ENCODE measurements at places on chromosomes 7 and 10.

DNA sequence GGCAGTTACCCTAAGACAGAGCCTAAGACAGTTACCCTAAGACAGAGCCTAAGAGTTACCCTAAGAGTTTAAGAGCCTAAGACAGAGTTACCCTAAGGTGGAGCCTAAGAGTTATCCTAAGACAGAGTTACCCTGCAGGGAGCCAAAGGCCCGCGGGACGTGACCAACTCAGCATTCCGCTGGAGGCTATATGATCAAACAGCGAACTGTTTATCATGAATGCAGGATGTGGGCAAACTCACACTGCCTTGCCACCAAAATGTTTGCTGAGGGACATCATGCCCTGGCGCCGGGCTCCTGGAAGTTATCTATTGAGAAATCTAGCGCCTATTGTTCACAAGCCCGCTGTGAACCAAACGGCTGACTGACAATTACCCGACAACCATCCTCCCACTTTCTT, 49.9 kb downstream of the BLVRA start:
- DNase-seq = no peak

DNA sequence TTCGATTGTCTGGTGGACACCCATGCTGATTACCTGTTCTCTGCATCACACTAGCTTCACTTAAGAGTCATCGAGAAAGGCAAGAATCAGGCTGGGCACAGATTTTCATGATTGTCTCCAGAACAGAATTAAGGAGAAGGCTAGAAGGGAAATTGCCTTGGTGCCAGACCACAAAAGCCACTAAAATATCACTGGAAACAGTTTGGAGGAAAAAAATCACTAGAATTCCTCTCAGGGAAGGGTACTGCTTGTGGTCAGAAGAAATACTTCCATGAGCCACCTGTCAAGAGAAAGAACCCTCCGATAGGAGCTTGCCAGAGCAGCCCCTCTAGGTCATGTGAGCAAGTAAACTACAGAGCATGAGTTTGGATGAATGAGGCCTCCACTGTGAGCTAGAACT, 269.3 kb upstream of the TEX47 start:
- DNase-seq = no peak

GRCh38 chr7:95840953-95841950, 68.9 kb downstream of the DYNC1I1 start:
- no peak for DNase-seq

DNA sequence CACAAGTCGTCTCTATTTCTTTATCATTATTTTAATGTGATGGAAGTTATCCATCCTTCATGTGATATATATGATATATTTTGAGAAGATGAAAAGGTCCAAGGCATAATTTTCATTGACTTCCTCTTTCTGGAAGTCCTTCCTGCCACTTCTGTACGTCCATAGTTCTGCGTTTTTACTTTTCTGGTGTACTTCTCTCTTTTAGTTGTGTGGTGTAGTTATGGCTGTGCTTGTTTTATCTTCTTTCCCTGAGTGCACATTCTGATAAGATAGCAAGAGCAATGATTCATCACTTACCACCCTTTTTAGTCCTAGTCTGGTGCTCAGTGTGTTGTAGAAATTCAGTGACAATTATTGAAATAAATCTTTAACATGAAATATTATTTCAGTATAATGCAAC, 231.3 kb upstream of the FERD3L start:
- no peak for DNase-seq

DNA sequence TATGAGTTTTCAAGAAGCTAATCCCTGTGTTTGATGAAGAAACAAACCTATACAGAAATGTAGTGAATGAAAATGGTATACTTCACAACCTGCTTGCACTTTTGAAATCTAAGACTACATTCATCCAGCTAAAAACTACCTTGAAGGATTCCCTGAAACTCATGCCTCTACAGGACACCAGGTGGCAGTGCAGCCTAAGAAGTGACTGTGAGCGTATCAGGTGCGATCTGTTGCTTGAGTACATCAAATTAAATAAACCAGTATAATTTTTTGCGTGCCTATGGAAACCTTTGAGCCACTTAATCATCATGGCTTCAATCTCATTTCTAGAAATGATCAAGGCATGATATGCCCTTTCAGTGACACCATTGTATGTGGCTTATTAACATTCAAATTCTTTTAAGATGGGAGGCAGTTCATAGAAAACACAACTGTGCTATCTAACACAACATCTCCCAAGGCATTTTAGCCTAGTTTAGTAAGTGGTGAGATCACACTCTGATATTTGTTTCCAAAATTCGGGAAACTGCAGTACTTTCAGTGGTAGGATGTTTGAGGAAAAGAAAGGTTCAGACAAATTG, 57.4 kb downstream of the PPP1R17 start:
- DNase-seq = no peak

- DNase-seq = no peak
Measured at GRCh38 chr10:121823993-121824463, 103.8 kb downstream of the ATE1 start.

DNA sequence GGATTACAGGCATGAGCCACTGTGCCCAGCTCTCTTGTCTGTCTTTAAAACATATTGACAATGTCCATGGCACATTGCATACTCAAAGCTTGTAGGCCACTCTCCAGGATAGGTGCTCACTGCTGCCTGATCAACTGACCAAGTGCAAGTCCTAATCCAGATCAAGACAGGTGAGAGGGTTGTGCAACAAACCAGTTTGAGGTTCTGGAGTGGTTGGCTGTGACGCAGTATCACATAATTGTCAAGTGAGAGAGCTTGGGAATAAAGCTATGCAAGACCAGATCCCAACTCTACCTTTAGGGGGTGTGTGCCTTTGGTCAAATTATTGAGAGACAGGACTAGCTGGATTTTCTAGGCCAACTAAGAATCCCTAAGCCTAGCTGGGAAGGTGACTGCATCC, 43.0 kb upstream of the OPN4 start:
- DNase-seq = no peak

- DNase-seq = no peak
Measured at GRCh38 chr7:134632937-134633540, 13.6 kb upstream of the BPGM start.

GRCh38 chr10:62594093-62594520, 210.4 kb upstream of the ADO start:
- DNase-seq = no peak

- no peak for DNase-seq
Measured at GRCh38 chr7:22868509-22868908, 45.9 kb upstream of the TOMM7 start.

GRCh38 chr7:46625032-46625431, 704.0 kb upstream of the IGFBP3 start:
- no peak for DNase-seq

DNA sequence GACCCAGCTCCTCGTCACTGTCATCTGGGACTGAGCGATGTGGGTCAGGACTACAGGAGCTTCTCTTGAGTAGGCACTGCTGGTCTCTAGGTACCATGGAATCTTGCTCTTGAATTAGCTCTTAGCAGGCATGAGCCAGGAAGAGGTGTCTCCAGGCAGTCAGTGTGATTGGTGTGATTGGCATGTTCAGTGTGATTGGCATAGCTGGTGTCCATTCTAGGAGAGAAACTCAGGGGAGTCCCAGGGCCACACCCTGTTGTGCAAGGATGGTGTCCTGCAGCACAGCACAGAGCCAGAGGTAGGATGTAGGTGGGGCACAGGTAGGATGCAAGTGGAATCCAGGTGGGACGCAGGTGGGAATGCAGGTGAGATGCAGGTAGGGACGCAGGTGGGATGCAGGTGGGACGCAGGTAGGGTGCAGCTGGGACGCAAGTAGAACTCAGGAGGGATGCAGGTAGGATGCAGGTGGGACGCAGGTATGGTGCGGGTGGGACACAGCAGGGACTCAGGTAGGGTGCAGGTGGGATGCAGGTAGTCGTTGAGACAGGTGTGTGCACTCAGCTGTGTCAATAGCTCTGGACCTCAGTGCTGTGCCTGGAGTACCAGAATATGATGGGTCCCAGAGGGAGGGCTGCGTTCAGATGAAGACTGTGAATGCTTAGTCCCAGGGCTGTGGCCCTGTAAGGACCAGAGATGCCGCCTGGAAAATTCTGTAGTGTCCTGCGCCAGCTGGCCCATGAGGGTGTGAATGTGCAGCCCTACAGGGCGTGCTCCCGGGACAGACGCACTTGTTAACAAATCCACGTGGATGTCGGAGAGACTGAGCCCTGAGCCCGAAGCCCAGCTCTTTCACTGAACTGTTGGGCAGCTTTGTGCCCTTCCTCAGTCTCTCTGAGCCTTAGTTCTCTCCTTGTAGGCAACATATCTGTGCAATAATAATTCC, 248.2 kb upstream of the PITRM1 start:
- DNase-seq = no peak

- no peak for DNase-seq
Measured at GRCh38 chr7:40299097-40299496, 164.3 kb downstream of the SUGCT start.

- DNase-seq = no peak
Measured at GRCh38 chr7:46003896-46004875, 83.1 kb upstream of the IGFBP3 start.

- DNase-seq = no peak
Measured at GRCh38 chr10:5814110-5815107, 1.2 kb upstream of the GDI2 start.

GRCh38 chr7:107020400-107020799, 24.1 kb upstream of the PRKAR2B start:
- no peak for DNase-seq

- DNase-seq = no peak
Measured at GRCh38 chr10:96374639-96374984, 15.8 kb upstream of the OPALIN start.

GRCh38 chr7:126657599-126658358, 595.0 kb downstream of the GRM8 start:
- no peak for DNase-seq

GRCh38 chr7:20172736-20173334, 44.3 kb downstream of the MACC1 start:
- no peak for DNase-seq

- DNase-seq = no peak
Measured at GRCh38 chr10:17665747-17666146, 21.8 kb downstream of the STAM start.

DNA sequence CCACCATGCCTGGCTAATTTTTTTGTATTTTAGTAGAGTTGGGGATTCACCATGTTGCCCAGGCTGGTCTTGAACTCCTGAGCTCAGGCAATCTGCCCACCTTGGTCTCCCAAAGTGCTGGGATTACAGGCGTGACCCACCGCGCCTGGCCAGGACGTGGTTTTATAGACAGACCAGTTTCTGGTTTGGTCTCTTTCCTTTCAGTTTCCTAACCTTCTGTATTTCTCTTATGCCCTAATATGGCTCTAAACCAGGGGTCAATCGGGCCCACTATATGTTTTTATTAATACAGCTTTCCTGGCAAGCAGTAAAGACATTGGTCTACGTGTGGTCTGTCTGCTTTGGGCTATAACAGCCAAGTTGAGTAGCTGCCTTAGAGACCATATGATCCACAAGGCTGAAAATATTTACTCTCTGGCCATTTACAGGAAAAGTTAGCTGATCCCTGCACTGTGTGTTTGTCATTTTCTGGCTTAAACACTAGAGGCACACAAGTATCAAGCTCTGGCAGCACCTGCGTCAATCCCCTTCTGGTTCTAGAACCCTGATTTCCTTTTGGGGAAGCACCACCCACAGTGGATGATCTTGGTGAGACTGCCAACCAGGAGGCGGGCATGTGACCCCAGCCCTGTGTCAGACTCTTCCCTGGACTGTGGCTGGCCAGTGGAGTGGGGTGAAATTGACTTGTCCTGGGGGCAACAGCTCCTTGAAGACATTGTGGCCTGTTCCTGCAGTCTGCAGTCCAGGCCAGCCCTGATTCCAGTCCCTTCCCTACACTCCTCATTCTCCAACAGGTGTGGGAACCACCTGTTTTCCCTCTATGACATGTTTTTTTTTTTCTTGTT, 497.2 kb downstream of the PLXNA4 start:
- no peak for DNase-seq

DNA sequence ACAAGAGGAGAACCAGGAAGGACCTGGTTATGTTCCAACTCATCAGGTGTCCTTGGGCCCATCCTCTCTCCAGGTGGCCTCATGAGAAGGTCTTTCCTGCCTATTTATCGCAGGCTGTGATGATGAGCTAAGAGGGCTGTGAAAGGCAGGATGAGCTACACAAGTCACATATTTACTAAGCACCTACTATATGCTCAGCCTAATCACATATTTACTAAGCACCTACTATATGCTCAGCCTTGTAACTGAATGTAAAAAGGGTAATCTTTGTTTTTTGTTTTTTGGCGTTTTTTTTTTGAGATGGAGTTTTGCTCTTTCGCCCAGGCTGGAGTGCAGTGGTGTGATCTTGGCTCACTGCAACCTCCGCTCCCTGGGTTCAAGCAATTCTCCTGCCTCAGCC, 44.2 kb upstream of the NPFFR1 start:
- no peak for DNase-seq

DNA sequence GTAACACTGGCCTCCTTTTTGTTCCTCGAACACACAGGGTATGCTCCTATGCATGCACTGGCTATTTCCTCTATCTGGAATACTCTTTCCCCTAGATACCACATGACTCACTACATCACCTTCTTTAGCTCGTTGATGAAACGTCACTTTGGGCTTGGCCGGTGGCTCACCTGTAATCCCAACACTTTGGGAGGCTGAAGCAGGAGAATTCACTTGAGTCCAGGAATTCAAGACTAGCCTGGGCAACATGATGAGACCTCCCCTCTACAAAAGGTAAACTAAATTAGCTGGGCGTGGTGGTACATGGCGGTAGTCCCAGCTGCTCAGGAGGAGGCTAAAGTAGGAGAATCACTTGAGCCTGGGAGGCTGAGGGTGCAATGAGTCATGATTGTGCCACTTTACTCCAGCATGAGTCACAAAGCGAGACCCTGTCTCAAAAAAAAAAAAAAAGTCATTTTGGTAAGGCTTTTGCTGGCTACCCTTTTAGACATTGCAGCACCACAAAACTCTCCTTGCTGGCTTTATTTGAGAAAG, 14.5 kb downstream of the ANKIB1 start:
- DNase-seq = no peak

DNA sequence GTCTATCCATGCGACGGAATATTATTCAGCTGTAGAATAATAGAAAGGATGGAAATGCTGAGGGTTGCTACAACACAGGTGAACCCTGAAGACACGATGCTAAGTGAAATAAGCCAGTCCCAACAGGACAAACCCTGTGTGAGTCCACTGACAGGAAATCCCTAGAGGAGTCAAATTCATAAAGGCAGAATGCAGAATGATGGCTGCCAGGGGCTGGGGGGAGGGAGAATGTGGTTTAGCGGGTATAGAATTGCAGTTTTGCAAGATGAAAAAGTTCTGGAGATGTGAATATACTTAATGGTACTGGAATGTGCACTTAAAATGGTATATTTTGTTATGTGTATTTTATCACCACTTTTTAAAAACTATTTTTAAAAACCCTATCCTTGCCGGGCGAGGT, 36.9 kb upstream of the DOCK1 start:
- DNase-seq = no peak

- DNase-seq = no peak
Measured at GRCh38 chr10:129039406-129040370, 427.4 kb upstream of the MGMT start.

DNA sequence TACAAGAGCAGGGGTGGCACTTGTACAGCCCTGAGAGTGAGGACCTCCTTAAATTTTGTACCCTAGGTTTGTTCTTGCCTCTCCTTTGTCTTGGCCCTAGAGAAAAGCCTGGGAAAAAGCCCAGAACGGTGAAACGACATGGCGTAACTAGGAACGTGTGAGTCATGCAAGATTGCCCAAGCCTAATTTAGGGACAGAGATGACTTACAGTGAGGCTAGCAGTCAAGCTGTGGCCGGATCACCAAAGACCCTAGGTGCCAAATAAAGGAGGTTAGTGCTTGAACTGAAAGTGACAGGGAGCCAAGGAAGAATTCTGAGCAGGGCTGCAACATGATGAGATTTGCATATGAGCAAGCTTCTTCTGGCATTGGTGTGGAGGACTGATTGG, 25.1 kb downstream of the TBXAS1 start:
- no peak for DNase-seq

Data from activated T-helper 1 cell treated with anti-CD3 and anti-CD28 coated beads, Interleukin-2, amount 50 U/mL, for 16 hours (primary cell).